ENCODE measurements at places on chromosomes 3 and 15.

- no peak for DNase-seq
Observed at GRCh38 chr3:57383406-57383805, 90.9 kb upstream of the ASB14 start.

- no peak for DNase-seq
Observed at GRCh38 chr15:36803773-36804172, 224.3 kb downstream of the CDIN1 start.

- no peak for DNase-seq
Observed at GRCh38 chr3:16828815-16829214, 55.9 kb upstream of the PLCL2 start.

DNA sequence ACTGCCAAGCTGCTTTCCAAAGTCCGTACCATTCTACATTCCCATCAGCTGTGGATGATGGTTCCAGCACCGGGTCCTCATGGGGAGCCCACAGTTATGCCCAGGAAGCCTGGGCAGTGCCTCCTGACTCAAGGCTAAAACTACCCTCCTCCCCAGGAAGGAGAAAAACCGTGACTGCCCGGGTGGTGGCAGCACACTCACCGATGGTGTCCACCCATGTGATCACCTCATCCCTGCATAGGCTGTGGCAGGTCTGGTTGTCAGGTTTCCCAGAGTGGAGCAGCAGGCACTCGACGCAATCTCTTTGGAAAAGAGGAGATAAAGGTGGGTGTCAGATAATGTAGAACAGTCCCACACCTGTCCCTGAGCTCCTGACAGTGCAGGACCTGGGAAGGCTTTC lies 38.6 kb downstream of the UMPS start:
- DNase-seq: no peak

GRCh38 chr3:72288955-72289691 lies 504.2 kb upstream of the PROK2 start:
- no peak for DNase-seq

Data from stimulated activated CD8-positive, alpha-beta memory T cell treated with anti-CD3 and anti-CD28 coated beads, Interleukin-15, amount 100 ng/mL, for 1 hour (primary cell).